Activated T-helper 2 cell treated with anti-CD3 and anti-CD28 coated beads, Interferon-gamma antibody, Interleukin-2, Interleukin-4, amounts not matched to agents 10 μg/mL and 5 μg/mL and 100 μg/mL, durations not matched to agents 14 hours and 24 hours and 36 hours (primary cell): ENCODE measurements at places on chromosomes 6 and 20. TPM values are rescaled to one million over a fixed set of nuclear protein-coding genes. Genes with fewer than 3 reads are reported as not detected.

RSPO4 gene
- not detected in 2 replicates for total RNA-seq

DNA sequence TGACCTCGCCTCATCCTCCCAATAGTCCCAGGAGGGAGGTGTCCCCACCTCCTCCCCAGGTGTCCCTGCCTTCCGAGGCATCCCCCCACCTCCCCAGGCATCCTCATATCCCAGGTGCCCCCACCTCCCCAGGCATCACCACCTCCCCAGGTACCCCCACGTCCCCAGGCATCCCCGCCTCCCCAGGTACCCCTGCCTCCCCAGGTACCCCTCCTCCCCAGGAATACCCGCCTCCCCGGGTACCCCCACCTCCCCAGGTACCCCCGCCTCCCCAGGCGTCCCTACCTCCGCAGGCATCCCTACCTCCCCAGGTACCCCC lies 198.9 kb downstream of the SYNDIG1 start:
- no peaks in the 10 kb centered on the region for H3K27me3 ChIP-seq
- no peak overlapping the region for H3K4me3 ChIP-seq
- no peaks in the 10 kb centered on the region for H3K4me1 ChIP-seq
- H3K36me3 ChIP-seq, result no peaks in the 10 kb centered on the region
- H3K27ac ChIP-seq, result no peak overlapping the region

SLC26A8 gene
- total RNA-seq, result not detected in 2 replicates

DNA sequence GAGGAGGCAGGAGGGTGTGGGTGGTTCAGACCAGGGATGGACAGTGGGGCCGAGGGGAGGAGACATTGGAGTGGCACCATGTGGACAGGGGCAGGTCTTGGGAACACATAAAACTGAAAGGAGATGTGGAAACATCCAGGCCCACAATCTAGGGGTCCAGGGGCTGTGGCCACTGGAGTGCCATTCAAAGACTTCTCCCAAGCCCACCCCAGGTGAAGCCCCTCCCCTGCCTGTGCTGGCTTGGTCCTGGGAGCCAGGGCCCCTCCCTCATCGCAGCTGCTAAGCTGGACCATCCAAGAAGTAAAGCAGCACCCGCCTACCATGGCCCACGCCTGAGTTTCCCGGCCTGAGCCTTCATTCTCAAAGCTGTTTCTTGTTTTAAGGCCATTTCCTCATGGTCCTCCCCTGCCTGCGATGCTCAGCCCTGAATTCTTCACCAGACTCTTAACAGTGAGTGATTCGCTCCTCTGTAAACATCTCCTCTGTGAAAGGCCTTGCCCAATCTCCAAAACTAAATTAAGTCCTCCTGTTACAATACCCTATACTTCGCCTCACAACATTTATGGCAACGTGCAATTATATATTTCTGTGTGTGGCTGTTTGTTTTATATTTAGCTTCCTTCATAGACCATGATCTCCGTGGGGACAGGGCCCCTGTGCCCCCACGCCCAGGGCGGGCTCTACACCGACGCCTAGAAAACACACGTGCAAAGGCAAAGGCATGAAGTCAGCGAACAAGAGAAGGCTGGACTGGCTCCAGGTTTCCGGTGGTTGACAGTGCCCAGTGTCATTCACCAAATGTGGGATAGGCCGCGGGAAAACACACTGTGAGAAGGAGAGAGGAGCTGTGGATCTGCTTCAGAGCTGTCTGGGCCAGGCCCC lies 267.8 kb downstream of the ERMARD start:
- no peaks in the 10 kb centered on the region for H3K4me1 ChIP-seq
- H3K4me3 ChIP-seq, result no peak overlapping the region

DNA sequence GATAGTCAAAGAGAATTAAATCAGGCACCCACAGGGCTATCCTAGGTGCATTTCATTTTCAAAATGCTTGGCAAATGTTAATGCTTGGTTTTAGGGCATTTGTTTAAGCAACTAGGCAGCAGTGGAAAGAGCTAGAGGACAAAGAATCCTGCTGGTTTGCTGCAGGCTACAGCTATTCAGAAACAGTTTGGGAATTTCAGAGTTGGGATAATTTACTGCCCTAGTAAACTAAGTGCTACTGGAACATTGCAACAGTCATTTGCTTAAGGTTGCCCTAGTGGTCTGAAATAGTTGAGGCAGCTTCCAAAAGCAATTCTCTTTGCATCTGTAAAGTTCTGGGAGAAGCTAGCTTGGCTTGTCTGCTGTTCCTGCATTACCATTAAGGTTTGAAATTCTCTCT lies 312.7 kb downstream of the LAMA2 start:
- no peaks in the 10 kb centered on the region for H3K4me1 ChIP-seq
- no peaks in the 10 kb centered on the region for H3K27me3 ChIP-seq
- H3K27ac ChIP-seq, result no peak overlapping the region
- no peak for DNase-seq
- no peak overlapping the region for H3K4me3 ChIP-seq

DNA sequence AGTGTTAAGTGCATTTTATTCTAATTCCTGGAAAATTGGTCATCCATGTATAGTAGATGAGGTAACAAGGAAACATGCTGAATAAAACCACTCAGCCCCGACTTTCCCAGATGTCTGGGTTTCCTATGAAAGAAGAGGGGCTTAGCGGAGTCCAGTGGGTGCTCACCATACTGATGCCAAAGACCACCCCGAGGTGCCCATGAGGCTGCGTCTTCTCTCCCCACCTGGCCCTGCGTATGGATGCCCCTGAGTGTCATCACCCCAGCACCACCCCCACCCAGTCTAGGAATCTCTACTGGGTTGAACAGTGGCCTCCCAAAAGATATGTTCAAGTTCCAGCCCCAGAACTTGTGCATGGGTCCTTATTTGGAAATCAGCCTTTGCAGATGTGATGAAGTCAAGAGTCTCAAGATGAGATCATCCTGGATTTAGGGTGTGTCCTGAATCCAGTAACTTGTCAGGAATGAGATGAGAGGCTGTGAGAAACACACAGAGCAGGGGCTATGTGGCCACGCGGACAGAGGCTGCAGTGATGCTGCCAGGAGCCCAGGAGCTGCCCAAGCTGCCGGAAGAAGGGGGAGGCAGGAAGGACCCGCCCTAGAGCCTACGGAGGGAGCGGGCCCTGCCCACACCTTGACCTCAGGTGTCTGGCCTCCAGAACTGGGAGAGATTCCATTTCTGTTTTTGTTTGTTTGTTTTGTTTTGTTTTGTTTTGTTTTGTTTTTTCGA lies 124.6 kb upstream of the CDH4 start:
- H3K27ac ChIP-seq, result no peak overlapping the region
- no peaks in the 10 kb centered on the region for H3K4me1 ChIP-seq
- no peaks in the 10 kb centered on the region for H3K36me3 ChIP-seq
- no peaks in the 10 kb centered on the region for H3K27me3 ChIP-seq
- H3K4me3 ChIP-seq, result no peak overlapping the region

SIGLEC1 gene
- not detected in 2 replicates for total RNA-seq
